ENCODE measurements at places on chromosomes 5 and 9. TPM values are rescaled to one million over a fixed set of nuclear protein-coding genes. Genes with fewer than 3 reads are reported as not detected.

DNA sequence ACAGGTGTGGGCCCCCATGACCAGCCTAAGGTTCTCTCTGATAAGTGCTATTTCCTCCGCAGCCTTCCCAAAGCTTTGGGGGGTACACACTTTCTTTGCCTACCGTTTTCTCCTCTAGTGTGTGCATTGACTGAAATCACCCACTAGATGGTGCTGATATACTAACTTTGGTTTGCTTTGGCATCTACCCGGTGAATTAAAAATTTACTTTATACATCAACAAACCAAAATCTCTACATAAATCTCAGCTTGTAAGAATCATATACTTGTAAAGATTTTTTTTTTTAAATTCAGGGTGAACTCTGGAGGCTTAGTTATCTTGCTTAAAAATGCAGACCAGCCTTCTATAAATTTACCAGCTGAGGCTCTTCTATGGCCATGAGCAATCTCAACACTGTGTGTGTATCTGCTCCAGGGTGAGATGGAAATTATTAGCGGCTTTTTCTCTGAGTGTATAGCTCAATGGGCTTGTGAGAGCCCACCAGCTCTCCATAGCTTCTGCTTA is 475.7 kb upstream of the TNC start:
- no peak for DNase-seq

- DNase-seq: no peak
Observed at GRCh38 chr9:69392826-69393225, 67.8 kb downstream of the ENTREP1 start.

DNA sequence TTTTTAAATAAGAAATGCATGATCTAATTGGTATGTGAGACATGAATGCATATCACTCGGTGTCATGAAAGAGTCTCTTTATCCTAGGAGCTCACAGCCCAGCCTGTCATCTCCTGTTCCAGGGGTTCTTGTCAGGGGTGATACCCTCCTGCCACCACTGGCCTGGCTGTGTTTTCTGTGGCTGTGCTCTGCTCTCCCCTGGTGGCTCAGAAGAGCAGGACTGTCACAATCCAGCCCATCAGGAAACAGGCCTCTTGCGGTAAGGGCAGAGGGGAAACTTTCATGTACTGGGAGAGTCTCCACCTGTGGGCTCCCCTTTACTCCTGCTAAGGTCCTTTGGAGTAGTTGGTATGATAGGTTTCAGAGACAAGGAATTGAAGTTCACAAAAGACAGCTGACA is 240.2 kb upstream of the GLRA1 start:
- no peak for DNase-seq

DNA sequence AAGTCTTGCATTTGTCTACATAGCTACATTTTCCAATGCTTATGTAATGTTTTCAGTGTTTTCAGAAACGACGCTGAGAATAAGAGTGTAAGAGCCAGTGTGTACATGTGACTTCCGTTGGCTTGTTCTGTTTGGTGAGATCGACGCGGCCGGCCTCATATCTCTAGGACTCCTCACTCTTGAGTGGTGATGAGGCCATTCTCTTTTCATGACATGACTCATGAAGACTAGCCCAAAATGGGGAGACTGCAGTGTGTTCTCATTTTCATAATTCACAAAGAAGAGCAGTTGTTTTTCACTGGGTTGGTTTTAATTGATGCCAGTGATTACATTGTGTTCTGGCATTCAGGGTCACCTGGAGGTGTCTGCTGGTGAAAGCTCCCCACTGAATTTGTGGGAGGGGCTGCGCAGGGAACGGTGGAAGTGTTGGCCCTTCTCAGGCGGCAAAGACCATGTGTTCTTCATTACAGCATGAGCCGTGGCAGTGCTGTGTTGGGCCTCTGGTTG is 131.5 kb upstream of the OTULINL start:
- peak; percentile 71 for DNase-seq

GRCh38 chr5:61559146-61559545 is 227.1 kb downstream of the ZSWIM6 start:
- DNase-seq: no peak

GRCh38 chr5:144395704-144396103 is 225.0 kb downstream of the KCTD16 start:
- peak; percentile 22 for DNase-seq

- DNase-seq: no peak
Observed at GRCh38 chr9:96513622-96514021, 63.7 kb downstream of the HABP4 start.

GRCh38 chr9:84283946-84284345 is 56.6 kb downstream of the SLC28A3 start:
- no peak for DNase-seq

DNA sequence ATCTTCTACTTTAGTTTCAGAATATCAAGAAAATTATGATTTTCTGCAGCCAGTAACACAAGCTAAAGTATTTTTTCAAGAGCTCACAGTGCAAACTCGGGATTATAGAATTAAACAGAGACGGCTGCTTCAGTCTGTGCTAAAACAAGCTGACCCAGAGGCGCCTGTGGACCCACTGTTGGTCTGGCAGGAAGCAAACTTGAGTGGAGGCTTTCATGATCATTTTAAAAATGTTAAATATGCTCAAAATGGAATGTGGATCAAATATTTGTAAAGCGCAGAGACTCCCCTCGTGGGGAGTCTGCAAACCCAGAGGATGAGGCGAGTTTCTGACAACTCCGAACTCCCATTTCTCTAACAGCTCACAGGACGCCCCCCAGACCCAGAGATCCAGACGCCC is 13.0 kb downstream of the ROR2 start:
- no peak for DNase-seq

DNA sequence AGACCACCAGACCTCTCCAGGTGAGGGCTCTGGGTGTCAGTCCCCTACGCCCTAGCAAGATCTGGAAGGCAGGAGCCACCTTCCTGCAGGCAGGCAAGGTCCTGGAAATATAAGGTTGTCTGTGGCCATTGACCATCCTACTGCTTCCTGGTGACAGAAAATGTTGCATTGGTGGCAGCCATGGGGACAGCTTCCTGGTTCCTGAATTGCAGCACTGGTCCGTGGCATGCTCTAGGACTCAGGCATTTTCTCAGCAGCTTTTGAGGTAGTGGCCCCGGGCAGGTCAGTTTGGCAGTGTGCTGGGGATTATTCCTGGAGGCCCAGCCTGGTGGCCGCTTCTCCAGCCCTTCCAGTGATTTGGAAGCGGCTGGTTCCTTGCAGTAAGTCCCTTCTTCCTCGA is 36.6 kb upstream of the KCNMB1 start:
- no peak for DNase-seq

DNA sequence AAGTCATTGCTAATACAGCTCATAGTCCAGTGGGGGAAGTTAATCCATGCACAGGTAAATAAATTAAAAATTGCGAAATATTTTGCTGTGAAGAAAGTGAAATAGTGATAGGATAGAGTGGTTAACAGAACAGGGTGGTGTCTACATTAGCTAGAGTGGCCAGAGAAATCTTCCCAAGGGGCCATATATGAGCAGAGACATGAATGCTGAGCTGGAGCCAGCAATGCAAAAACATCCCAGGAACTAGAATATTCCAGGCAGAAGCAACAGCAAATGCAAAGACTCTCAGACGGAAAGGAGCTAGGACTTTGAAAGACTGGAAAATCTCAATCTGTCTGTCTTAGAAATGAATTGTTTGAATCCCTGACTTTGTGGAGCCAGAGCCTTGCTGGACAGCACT is 1221.6 kb downstream of the MAT2B start:
- no peak for DNase-seq

GRCh38 chr5:12623408-12623807 is 719.2 kb upstream of the CTNND2 start:
- DNase-seq: no peak

GRCh38 chr5:160627921-160628618 is 206.4 kb downstream of the PTTG1 start:
- peak; percentile 31 for DNase-seq

DNA sequence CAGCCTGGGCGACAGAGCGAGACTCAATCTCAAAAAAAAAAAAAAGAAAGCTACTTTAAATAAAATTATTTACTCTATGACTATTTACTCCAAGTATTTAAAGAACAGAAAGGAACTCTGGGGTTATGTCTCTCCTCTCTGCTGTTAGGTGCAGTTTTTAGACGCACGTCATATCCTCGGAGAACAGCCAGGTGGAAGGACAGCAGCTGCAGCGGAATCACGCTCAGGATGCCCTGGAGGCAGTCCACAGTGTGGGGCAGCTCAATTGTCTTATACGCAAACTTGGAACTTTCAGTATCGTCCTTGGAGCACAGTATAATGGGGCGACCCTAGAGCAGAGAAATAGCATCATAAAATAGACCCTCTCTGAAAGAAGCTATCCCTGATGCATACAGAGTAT is 10.4 kb upstream of the MAPK9 start:
- no peak for DNase-seq

- no peak for DNase-seq
Observed at GRCh38 chr5:9892696-9893095, 262.5 kb upstream of the TAS2R1 start.

GRCh38 chr5:43045236-43045635 is 5.1 kb upstream of the ANXA2R start:
- DNase-seq: no peak

- DNase-seq: no peak
Observed at GRCh38 chr5:95760273-95761191, 29.4 kb downstream of the RHOBTB3 start.

DNA sequence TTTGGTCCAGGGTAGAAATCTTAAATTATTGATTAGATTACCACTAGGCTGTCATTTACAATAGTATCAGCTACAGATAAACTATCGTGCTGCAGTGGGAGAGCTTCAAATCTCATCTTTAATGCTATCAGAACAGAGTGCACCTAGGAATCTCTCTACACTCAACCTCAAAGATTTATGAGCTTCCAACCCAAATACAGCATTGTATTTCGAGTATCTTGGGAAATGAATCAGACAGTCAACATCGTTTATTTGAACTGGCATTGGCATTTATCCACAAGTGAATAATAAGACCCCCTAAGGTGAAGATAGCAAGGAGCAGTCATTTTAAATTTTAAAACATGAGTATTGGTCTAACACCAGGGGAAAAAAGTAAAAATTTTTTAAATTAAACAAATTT is 1203.2 kb downstream of the CDH12 start:
- DNase-seq: no peak

DNA sequence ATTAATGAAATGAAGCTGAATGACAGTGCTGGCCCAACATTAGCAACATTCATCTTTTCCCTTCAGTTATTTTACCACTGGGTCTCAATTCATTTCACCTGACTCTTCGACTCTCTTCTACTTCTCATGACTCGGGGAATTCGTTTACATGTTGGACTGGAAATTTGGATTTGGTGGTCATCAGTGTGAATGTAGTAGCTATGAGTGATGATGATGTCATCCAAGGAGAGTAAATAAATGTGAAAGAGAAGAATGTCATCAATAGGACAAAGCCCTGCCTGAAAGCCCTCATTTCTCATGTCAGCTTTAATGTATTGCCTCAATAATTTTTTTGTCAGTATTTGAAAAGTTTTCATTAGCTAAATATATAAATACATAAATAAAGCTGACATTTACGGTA is 21.9 kb upstream of the CFAP95 start:
- no peak for DNase-seq

GRCh38 chr9:28293369-28294090 is 720.2 kb upstream of the C9orf72 start:
- DNase-seq: no peak

GRCh38 chr5:15798006-15798405 is 298.0 kb downstream of the FBXL7 start:
- DNase-seq: no peak

DNA sequence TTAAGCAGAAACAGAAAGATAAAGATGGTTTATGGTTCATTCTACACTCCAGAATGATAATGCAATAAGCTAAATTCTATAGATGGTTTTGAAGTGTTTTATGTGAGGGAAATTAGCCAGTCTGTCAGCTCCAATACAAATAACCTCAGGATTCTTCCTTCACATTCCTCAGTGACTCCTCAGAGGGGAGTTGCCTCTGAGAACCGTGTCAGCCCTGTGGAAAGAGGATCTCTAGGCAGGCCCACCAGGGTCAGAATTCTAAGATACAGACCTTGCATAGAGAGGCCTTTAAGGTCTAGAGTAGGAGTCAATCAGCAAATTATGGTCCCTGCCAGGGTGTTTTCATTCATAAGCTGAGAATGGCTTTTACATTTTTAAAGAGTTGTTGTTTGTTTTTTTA is 26.6 kb downstream of the RUSC2 start:
- no peak for DNase-seq

- DNase-seq: no peak
Observed at GRCh38 chr9:136244122-136244968, 1.3 kb downstream of the QSOX2 start.

- DNase-seq: no peak
Observed at GRCh38 chr9:134286471-134287245, 39.6 kb upstream of the RXRA start.

DNA sequence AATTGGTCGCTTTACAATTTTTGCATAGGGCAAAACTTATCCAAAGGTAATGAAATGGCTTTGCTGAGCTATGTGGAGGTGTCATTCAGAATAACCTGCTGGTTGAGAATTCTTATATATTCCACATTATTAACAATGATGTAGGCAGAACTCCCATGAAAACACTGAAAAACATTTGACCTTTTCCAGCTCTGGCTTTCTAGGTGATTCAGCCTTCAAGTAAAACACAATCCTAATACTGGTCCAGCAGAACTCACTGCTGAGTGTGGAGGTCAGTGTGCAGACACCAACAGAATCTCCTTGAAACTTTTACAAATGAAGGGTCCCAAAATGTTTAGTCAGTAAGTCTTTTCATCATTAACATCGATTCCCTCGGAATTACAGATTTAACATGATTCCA is 162.0 kb upstream of the EFNA5 start:
- DNase-seq: no peak

- no peak for DNase-seq
Observed at GRCh38 chr9:7508516-7508915, 291.1 kb downstream of the DMAC1 start.

GRCh38 chr9:95606489-95607350 is 89.9 kb upstream of the PTCH1 start:
- no peak for DNase-seq

GRCh38 chr5:119397518-119398380 is 41.9 kb downstream of the TNFAIP8 start:
- no peak for DNase-seq

F2R gene
- total RNA-seq: 8.0 TPM

PCDHB15 gene
- 6.2 TPM for total RNA-seq

CDH10 gene
- 0.76 TPM for total RNA-seq

KLF4 gene
- total RNA-seq: 71.6 TPM

TMEM215 gene
- total RNA-seq: 0.29 TPM

MYOT gene
- total RNA-seq: 11.1 TPM

BHMT gene
- 0.28 TPM for total RNA-seq

DCAF10 gene
- 15.6 TPM for total RNA-seq

PALM2AKAP2 gene
- total RNA-seq: 87.1 TPM

FAM151B gene
- 2.0 TPM for total RNA-seq

SLC25A2 gene
- total RNA-seq: 0.37 TPM

CENPH gene
- total RNA-seq: 4.0 TPM

SEMA5A gene
- total RNA-seq: 23.2 TPM

CYSRT1 gene
- total RNA-seq: not detected

CFAP90 gene
- total RNA-seq: 0.09 TPM

WDR31 gene
- 10.1 TPM for total RNA-seq

AIF1L gene
- 22.7 TPM for total RNA-seq

LRRTM2 gene
- total RNA-seq: 0.17 TPM
